ENCODE measurements at places on chromosomes 13 and 19.

DNA sequence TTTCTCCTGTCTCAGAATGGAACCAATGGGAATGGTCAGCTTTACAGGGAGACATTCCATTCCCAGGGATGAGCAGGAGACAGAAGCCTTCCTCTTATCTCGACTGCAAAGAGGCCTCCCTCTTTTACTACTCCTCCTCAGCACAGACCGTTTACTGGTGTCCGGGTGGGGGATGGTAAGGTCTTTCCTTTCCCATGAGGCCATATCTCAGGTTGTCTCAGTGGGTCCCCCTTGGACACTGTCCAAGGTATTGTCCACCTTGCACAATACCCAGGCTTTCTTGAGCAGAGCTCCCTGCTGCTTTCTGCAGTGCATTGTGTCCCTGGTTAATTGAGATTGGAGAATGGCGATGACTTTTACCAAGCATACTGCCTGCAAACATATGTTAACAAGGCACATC is 7.5 kb upstream of the ZNF808 start:
- no peak for DNase-seq

DNA sequence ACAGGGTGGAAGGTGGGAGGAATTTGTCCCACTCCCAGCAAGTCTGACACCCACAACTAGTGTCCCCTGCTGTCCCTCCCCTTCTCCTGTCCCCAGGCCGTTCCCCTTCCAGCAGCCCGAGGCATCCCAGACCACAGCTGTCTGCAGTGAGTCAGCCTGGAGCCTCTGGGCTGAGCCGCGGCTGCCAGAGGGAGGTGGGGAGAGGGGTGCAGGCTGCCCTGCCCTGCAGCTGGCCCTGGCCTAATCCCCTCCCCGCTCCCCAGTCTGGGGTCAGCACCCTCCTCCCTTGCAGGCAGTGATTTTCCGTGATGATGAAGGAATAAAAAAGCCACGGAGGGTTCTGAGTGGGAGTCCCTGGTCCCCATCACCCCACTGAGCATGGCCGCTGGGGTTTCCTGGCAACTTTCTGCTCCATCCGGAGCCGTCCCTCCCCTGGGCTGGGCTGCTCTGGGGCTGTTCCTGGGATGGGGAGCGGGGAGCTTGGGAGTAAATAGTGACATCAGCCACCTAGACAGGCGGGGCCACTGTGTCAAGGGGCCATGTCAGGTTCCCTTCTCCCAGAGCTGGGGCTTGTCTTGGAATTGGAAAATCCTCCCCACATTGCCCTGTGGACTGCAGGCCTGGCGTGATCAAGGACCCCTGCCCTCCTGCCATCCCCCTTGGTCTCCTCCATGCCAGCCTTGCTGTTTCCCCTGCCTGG is 16.8 kb downstream of the SPC24 start:
- DNase-seq = no peak

DNA sequence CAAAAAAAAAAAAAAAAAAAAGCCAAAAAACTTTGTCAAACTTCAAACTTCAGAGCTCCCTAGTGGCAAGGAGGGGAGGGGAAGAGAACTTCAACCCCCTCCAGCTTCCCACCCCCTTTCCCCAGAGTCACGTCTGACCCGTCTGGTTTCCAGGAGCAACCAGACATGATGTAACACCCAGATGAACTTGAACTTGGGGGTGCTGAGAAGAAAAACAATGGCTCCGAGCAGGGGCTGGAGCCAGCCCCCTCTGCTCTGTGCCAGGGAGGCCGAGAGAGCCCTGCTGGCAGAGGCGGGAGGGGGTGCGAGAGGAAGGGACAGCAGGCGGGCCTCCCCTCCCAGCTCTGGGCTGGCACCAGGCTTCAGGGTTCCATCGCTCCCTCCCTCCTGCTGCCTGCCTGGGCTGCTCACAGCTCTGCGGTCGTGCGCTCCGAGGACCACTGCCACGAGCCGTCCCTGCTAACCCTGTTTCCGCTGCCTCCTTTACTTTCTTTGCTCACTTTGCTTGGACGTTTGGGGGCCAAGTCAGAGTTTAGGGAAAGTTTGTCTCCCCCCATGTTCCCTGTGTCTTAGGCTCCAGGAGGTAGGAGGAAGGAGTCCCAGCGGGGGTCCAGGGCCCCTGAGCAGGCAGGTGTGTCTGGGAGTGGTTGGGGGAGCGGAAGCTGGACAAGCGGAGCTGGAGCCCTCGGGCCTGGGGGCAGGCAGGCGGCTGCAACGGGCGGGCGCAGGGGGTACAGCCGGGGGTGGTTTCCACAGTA is 11.1 kb downstream of the LYL1 start:
- DNase-seq = no peak

DNA sequence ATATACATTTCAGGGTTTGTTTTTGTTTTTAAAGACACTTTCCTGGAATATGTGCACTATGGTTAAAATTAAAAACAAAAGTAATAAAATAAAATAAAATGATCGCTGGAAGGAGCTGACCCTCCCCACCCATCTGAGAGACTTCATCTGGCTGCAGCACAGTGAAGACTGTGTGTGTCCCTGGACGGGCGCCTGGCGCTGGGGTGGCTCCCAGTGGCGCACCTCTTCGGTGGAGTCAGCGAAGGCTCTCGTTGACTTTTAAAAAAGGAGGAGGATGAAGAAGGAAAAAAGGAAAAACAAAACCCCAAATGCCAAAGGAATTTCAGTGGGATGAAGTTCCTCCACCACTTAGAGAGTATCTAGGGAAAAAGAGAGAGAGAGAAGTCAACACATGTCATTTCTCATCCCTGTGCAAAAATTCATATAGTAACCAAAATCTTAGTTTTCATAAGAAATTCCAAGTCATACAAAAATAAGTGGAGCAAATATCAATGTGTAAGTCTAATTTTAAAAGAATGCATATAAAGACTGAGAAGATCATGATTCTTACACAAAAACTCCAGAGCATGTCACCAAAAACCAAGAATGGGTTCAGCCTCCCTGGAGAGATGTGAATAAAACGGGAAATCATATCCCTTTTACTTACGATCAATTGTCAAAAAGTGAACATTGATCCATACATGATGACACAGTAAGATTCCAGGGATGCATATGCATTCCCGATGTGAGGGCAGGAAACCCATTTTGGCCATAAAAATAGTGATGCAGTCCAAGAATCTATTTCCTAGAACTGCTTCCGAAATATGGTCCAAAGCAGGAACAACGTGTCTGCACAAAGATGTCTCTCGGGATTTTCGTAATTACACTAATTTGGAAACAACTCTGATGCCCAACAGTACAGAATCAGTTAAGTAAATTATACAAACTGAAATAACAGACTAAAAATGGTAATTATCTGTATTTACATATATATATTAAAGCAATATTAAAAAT is 123.8 kb downstream of the STK24 start:
- DNase-seq = no peak

DNA sequence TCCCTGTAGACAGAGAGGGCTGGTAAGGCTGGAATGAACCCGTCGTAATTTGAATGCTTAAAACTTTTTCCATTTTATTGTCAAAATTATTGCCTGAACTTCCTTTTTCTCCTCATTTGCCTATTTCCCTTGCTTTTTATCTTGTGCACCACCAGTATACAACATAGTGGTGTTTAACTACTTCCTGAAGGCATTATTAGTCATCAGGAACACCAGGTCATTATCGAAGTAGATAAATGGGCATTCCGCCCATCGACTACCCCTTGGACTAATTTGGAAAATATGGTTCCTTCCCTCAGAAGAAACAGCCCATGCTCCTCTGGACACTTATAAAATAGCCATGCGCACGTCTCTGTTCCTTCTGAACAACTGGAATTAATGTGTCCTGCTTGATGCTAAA is 232.1 kb downstream of the TM9SF2 start:
- no peak for DNase-seq

DNA sequence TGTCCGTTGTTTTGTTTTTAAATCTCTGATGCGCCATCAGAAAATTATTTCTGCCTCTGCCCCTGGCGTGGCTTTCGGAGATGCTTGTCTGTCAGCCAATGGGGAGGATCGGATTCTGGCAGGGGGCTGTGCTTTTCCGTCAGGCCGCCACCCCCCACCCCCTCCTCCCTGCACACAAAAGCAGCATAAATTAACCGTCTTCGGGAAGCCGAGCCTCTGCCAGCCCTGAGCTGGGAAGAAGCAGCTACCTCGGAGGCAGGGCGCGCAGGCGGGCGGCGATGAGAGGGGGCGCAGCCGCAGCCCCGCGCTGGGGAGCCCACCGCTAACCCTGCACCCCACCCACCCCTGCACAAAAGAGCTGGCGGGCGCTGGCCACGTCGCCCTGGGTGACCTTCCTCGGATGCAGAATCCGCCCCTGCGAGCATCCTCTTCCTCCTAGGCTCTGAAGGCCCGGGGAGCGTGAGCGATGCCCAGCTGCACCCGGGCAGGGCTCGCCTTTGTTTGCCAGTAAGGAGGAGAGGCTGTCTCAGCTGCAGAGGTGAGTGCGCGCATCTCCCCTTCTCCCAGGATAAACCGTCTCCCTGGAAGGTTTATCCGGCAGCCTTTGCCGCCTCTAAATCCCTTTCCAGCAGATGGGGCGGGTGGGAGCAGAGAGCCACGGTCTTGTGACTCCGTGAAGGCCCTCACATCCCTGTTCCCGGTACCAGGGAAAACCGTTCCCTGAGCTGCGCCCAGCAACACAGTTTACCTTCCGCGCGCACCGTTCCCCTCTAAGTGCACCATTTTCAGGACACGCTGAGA is at the start of gene ATCAY:
TSS of gene ATCAY (plus strand) at position 215 of the 801 bp plus-strand sequence. CDS start 5,083 bp downstream, outside the sequence.
- no peak for DNase-seq
